Left lung (tissue), 14 donors: ENCODE measurements at places on chromosomes 1 and 21. TPM values are rescaled to one million over a fixed set of nuclear protein-coding genes. Genes with fewer than 3 reads are reported as not detected.

DNA sequence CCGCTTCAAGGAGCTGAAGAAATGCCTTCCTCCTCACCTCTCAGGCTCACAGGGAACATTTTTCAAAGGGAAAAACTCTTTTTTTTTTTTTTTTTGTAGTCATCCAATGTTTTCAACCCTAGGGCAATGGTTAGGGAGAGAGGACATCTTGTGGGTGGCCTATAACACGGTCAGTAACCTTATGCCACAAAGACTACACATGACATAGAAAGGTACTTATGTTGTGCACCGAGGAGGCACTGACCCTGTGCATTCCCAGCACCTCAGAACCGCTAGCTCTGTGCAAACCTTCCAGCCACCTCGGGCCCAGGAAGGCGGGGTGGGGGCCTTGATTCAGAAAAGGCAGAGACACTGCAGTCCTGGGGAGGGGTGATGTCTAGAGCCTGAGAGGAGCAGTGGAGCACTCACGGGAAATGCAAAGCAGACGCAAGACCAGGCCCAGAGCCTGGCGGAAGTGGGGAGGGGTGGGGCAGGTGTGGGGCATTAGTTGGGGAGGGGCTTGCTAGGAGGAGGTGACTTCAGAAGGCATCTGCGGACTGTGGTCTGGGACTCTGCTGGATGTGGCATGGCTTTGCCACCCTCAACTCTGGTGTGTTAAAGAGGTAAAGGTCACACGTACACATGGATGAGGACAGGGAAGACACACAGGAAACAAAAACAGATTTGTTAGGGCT is 68.6 kb downstream of the MDM4 start:
- DNase-seq = no peak

DNA sequence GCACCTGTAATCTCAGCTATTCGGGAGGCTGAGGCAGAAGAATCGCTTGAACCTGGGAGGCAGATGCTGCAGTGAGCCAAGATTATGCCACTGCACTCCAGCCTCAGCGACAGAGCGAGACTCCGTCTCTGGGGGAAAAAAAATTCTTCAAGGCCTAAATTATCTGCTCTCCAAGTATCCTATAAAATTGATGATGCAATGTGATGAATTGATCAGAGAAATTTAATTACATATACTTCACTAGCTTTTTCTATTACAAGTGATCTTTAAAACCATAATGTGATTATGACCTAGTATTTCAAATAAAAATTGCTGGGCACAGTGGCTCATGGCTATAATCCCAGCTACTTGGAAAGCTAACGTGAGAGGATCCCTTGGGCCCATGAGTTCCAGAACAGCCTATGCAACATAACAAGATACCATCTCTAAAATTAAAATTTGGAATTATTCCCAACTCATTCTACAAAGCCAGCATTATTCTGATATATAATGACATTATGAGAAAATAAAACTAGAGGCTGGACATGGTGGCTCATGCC is 43.7 kb downstream of the ARID4B start:
- DNase-seq = no peak

- DNase-seq = no peak
Observed at GRCh38 chr1:65195495-65196417, 47.8 kb downstream of the AK4 start.

GRCh38 chr1:51534447-51534846 is 15.4 kb upstream of the EPS15 start:
- DNase-seq = no peak

- no peak for DNase-seq
Observed at GRCh38 chr1:182527680-182528079, 61.4 kb downstream of the RNASEL start.

- DNase-seq = peak; percentile 55
Observed at GRCh38 chr1:157490467-157491165, 61.7 kb downstream of the FCRL5 start.

DNA sequence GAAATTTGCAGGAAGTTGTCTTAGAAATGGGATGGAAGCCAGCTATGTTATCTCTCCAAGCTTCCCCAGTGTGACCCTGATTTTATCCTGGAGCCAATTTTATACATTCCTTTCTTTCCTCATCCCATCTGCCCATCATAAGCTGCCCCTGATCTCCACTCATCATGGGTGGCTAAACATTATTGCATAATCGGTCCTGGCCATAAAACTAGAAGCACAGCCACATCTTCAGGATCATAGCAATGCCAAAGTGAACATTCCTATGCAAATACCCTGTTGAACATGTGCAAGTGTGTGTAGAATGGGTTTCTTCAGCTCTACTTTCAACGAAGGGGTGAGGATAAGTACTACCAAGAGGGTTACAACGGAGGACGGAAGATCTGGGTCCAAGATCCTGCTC is 50.6 kb upstream of the COG2 start:
- DNase-seq = no peak

Gene CD101
- polyA plus RNA-seq = 2.1 TPM

Gene PLD5
- 0.35 TPM for polyA plus RNA-seq
